ENCODE measurements at places on chromosomes 6 and 20.

DNA sequence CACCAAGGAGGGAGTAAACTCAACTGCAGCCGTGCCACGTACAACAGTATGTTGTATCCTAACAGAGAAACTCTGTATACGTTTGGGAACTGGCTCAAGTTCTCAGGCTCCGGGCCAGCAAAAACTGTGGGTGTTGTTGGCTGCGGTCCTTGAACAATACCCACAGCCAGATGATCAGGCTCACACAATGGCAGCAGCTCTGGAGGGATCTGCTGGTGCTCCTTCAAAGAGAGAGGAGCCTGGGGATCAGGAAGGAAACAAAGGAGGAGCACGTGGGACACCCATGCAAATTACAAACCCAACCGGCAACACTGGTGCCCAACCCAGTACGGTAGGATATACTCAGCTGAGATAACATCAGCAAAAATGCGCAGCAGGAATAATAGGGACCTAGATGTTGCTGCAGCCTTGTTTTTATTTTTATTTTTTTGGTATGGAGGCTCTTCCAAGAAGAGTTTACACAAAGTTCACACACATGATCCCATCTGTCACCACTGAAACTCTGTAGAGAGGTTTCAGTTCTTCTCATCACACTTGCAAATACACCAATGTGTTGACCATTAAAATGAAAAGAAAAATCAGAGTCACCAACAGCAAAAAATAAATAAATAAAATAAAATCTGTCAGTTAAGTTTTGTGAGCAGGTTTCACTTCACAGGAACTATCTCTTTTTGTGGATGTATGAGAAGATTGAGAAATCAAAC, 41.2 kb upstream of the PDE10A start:
- DNase-seq, result no peak

GRCh38 chr20:1330075-1330830, 1.3 kb upstream of the SDCBP2 start:
- DNase-seq, result no peak

DNA sequence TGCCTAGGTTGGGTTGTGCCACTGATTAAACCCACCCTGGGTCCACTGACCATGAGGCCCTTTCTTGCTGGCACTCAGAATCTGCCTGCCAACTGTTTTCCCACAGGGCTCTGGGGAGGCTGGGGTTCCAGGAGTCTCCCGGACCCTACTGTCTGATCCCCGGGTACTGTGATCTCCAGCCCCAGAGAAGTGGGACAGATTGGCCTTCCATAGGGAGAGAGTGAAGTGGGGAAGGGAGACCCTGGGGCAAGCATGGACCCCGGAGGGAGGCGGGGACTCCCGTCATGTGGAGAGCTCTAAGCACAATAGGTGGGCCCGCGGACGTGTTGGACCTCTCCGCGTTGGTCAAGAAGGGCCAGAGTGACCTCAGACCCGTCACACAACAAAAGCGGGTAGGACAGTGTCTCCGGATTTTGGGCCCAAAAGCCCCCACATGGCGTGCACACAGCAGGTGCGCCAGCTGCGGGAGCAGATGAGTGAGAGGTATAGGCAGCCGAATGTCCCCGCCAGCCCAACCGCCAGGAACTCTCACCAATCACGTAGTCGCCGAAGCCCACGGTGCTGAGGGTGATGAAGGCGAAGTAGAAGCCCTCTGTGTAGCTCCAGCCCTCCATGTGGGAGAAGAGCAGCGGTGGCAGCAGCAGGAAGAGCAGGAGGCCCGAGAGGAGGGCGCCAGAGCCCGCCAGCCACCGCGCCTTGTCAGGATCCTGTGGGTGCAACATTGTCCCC, 10.6 kb downstream of the KCNK17 start:
- no peak for DNase-seq

- DNase-seq, result no peak
Measured at GRCh38 chr6:89944181-89944755, 50.0 kb downstream of the GJA10 start.

- no peak for DNase-seq
Measured at GRCh38 chr20:6697228-6697972, 70.1 kb upstream of the BMP2 start.

- DNase-seq, result no peak
Measured at GRCh38 chr6:39339096-39339867, 16.8 kb upstream of the KCNK16 start.

- DNase-seq, result no peak
Measured at GRCh38 chr6:46888031-46888430, 33.7 kb downstream of the ADGRF5 start.

GRCh38 chr6:140504776-140505175, 1130.3 kb upstream of the CITED2 start:
- DNase-seq, result no peak

GRCh38 chr20:63452821-63453523, 19.5 kb downstream of the KCNQ2 start:
- no peak for DNase-seq

DNA sequence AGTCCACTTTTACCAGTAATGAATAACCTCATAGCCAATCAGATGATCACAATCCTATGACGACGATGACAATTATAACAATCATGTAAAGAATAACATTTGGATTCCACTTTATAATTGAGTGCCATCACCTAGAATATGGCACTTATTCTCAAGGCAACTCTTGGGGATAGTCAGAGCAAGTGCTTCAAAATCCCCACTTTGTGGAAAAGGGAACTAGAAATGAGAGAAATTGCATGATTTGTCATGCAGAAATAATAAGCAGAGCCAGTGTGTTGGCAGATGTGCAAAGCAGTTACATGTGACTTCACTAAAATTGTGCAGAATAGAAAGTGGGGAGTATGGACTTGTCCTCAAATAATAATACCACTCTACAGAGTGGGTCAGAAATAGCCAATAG, 41.3 kb downstream of the FRK start:
- no peak for DNase-seq

GRCh38 chr6:37517411-37517812, 17.7 kb upstream of the CCDC167 start:
- peak; percentile 42 for DNase-seq

DNA sequence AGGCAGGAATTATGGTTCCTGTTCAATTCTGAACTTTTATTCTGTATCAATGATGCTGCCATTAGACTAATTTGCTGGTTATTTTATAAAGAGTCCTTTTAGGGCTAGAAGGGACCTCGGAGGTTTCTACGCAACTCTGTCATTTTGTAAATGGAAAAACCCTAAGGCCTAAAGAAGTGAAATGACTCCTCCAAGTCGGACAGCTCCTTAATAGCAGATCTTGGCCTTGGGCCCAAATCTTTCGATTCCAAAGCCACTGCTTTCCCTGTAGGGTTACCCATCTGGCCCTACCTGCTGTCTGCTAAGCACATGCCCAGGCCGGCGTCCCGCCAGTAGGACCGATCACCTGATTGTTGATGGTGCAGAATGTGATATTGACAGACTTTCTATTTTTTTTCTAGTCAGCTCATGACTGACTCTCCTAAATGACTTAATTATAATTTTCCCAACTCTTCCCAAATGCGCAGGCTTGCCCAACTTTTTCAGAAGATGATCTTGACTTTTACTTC, 40.2 kb downstream of the PLEKHG1 start:
- DNase-seq, result no peak

DNA sequence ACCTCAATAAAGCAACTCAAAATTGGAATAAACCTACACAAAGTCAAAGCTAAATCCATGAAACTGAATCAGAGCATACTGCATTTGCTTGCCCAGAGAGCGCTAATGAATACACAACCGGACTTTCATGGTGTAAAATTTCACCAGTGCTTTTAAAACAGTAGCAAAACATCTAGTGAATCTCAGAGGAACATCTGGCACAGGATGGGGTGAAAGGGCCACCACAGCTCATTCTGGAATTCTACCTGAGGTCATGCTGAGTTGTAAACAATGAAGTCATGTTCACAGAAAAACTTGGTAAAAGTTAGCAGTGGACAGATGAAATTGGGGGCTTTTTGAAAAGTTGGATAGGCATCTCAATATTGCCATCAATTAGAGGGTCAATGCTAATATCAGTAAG, 125.6 kb upstream of the STXBP5 start:
- no peak for DNase-seq

DNA sequence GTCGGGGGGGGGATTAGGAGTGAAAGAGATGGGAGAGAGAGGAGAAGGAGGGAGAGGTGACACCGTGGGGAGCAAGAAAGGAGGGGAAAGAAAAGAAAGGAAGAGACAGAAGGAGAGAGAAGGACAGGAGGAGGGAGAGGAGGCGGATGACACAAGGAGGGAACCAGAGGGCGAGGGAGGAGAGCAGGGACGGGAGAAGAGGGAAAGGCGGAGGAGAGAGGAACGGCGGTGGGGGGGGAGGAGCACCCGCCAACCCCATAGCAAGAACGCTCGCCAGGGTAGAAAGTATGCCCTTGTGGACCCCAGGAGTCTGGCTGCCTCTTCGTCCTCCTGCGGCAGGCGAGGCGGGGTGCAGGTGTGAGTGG, 4.5 kb upstream of the INSM1 start:
- DNase-seq, result no peak

DNA sequence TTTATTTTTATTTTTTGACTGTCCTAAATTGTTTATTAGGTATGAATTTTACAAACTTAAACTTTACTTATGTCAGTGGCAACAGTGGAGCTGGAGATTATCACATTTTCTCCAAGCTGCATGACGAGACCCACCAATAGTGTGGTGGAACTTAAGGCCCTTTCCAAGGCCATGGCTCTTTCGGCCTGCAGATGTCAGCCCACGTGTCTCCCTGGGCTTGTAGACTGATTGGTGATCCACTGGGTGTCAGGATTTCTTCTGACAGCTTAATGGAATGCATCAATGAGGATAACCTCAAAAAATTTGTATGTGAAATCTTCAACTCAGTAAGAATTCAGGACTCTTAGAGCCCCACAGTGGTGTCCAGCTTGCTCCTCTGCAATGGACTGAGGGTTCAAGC, 32.3 kb upstream of the OVOL2 start:
- DNase-seq, result no peak

- DNase-seq, result no peak
Measured at GRCh38 chr6:156791320-156791850, 14.2 kb downstream of the ARID1B start.

DNA sequence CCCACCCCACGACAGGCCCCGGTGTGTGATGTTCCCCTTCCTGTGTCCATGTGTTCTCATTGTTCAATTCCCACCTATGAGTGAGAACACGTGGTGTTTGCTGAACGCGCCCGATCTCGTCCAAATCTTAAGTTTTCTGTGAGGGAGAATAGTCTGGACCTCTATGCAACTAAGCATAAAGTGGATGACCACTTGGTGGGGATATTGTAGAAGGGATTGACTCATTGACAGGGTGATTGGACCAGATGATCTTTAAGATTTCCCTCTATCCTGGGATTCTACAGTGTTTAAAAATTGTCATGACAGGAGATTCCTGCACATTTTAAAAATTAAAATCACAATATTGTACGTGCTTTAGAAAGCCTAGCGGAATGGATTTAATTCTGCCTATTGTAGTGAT, 141.3 kb downstream of the TRMT11 start:
- DNase-seq, result no peak

- no peak for DNase-seq
Measured at GRCh38 chr6:125307964-125308615, 6.3 kb upstream of the HDDC2 start.

DNA sequence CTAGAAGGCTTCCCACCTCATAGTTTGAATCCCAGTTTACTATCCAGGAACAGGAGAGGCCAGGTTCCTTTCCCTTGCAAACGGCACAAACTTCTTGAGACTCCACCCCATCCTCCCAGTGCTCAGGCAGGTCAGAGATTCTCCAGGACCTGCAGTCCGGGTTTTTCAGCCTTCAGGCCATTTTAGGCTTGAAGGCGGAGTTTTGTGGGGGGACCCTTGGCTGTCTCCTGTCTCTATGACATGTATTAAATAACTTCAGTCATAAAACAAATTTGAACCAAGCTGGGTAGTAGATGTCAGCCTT, 230.1 kb downstream of the NFATC2 start:
- no peak for DNase-seq

DNA sequence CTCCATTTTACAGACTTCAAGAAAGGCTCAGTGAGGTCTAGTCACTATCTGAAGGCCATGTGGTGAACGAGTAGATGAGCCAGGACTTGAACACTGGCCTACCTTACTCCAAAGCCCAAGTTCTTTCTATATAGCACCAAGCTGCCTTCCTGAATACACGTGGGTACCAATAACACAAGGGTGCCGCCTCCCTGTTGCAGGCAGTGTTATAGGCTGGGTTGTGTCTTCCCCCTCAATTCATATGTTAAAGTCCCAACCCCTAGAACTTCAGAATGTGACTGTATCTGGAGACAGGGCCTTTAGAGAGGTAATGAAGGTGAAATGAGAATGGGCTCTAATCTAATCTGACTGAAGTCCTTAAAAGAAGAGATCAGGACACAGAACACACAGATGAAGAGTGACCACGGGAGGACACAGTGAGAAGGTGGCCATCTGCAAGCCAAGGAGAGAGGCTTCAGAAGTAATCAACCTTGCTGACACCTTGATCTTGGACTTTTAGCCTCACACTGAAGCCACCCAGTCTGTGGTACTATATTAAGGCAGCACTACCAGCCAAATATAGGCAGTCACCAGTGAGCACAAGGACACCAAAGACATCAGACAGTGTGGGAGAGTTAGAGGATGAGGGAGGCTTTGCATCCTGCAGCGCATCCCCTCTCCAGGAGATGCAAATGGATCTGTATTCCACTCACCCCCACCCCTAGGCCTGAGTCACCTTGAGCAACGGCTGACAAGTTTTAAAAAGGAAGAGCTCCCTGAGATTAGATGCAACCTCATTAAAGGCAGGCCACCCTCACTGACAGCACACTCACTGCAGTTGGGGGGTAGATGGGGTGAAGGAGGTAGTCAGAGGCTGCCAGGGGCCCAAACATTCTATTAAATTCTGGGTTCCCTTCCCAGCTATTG, 40.9 kb upstream of the LYRM2 start:
- no peak for DNase-seq

DNA sequence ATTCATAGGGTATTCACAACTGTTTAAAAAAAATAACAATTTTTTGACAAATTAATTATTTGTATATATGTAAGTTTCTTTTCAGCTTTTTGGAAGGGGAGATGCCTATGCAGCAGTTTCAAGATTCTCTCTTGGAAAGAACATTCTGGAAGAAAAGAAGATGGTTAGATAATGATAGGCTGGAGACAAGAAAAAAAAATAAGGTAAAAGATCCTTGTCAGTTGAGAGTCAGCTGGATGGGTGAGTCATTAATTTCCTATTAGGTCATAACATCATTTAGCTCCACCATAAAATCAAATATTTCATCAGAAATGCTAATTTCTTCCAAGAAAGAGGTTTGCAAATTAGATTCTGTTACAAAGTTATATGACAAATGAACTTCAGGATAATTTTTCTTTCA, 880.4 kb downstream of the EPHA7 start:
- DNase-seq, result no peak

- DNase-seq, result no peak
Measured at GRCh38 chr6:132465530-132466485, 47.1 kb downstream of the STX7 start.

- no peak for DNase-seq
Measured at GRCh38 chr6:146915671-146916127, 288.5 kb upstream of the STXBP5 start.

Measured in stimulated activated CD4-positive, alpha-beta T cell treated with anti-CD3 and anti-CD28 coated beads, Interleukin-1b, Interleukin-23, amount 100 ng/mL, for 1 hour (primary cell).